ENCODE measurements at places on chromosomes 5 and 9. TPM values are rescaled to one million over a fixed set of nuclear protein-coding genes. Genes with fewer than 3 reads are reported as not detected.

The TRIM36 gene
- total RNA-seq: 4.6 TPM

The PDE4D gene
- 23.9 TPM for total RNA-seq

The FAM200C gene
- total RNA-seq: 3.9 TPM

DNA sequence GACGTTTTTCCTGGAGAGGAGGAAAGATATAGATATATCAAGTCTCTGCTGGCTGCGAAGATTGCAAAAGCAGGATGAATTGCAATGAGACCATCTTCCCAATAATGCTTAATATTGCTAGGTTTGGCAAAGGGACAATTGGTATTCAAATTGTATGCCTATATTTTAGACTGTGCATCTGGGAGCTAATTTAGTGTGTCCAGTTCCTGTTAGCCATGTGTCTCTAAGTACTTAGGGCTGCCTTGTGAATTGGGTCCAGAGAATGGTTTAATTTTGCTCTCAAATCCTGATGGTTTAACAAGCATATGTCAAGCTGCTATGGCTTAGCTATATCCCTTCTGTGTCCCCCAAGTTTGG lies 97.6 kb upstream of the ZNF366 start:
- no peak for DNase-seq

GRCh38 chr5:38531518-38531917 lies 24.9 kb downstream of the LIFR start:
- DNase-seq: no peak

DNA sequence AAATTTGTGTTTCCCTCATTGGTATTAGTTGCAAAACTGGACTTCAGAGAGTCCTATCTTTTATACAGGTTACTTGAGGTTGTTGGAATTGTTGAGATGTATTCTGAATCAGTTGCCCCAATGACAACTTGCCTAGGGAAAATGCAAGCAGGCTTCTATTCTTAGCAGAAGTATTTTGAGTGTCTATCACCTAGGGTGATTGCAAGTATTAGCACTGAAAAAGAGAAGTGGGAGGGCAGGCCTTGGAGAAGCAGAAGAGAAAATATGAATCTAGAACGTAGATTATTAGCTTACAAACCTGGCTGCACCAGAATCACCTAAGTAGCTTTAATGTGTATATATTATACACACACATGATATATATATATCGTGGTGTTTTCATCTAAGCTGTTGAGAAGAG lies 43.2 kb downstream of the ADAMTS12 start:
- DNase-seq: no peak

- no peak for DNase-seq
These were observed 14.6 kb downstream of the FGF1 start for GRCh38 chr5:142671266-142671665.

DNA sequence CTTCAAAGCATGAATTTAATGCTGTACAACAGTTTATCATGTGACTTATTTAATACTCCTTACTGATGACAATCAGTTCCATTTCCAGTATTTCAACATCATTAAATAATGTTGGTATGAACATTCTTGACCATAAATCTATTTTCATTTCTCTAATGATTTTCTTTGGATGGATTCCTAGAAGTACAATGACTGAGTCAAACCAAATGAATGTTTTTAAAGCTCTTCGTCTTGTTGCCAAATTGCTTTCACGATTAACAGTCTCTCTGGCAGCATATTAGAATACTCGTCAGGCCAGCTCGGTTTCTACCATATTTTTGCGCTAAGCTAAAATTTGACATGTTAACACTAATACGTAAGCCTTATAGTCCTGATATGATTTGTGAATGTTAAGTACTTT lies 197.0 kb downstream of the TRPM3 start:
- DNase-seq: no peak

DNA sequence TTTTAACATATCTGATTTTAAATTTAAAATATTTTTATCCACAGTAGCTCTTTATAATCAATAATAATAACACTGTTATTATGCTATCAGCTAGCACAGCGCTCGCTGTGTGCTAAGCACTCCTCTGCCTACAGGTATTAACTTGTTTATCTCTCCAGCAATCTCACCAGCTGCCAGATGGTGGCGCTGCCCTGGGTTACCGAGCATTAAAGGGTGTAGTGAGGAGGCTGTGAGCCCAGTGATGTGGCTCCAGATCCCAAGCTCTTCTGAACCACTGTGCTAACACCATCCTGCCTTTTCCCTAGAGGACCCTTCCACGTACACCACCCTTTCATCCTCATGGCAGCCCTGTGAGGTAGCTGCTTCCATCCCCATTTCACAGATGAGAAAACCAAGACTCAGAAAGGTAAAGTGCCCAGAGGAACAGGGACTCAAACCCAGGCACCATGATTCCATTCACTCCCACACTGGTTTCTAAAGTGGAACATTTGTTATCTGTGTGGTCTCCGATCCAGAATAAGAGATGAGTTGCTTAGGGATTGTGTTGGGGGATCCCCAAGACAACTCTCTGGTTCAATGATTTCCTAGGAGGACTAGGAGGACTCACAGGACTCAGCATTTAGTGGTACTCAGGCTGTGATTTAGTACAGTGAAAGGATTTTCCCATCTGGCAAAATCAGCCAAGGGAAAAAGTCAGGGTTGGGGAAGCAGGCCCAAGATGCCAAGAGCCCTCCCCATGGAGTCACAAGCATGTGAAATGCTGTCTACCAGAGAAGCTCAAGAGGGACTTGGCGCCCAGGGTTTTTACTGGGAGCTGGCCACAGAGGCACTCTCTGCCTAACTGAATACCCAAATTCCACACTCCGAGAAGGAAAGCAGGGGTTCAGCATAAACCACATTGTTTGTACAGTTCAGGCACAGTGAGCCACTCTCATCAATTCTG lies 7.0 kb downstream of the IGFBPL1 start:
- DNase-seq: no peak
